ENCODE measurements at places on chromosomes 2 and 18.
A peak's percentile ranks its signal among the peaks of the same experiment; 100 is the strongest.

DNA sequence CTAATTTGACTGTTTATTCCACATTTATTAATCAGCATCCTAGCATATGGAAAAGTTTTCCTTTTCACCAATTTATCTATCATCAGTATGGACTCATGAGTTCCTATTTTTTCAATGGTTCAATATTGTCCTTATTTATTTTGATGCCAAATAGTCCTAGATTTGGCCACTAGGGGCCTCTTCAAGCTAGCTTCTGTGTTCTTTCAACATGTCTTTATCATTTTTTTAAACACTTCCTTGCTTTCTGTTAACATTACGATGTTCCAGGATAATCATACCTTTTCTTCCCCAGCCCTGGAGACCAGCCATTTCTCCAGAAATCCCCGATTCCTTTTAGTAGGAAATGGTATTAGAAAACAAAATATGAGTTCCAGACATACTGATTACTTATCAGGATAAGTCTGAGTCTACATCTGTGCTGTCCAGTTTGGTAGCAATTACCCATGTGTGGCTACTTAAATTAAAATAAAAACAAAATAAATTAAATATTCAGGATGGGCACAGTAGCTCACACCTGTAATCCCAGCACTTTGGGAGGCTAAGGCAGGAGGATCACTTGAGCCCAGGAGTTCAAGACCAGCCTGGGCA lies 70.6 kb downstream of the RPE start:
- DNase-seq = no peak

DNA sequence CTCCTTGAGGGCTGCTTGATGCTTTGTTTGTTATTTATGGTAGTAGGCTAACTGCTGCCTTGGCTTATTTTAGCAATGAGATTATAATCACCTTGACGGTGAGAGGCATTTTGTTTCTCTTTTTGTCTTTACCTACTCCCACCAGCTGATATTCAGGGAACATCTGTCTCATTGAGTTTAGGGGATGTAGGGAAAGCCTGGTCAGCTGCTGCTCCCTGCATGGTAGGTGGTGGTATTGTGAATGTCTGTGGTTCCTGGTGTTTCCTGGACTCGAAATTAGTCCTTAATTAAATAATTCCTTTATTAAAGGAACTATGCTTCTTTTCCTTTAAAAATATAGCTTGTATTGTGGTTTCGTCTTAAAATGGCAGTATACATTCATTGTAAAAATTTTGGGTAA lies 77.8 kb downstream of the ADAM23 start:
- DNase-seq = no peak

DNA sequence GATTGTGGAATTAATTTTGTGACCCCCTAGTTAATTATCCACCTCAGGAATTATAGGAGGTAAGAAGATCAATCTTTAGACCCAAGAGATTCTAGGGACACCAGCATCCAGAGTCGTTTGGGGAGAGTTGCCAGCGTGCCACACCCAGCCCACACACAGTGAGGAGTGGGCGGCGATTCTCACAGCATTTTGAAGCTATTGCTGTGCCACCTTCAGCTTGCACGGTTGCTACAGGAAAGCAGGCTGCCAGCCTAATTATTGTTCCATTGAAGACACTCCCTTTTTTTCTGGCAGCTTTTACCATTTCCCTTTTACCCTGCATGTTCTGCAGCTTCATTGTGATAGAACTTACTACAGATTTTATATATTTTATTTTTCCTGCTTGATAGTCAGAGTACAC lies 13.1 kb upstream of the MYL12A start:
- peak; percentile 70 for DNase-seq

GRCh38 chr2:5706717-5707455 lies 14.7 kb downstream of the SOX11 start:
- DNase-seq = no peak

GRCh38 chr18:72233106-72233505 lies 311.0 kb downstream of the CBLN2 start:
- DNase-seq = no peak

DNA sequence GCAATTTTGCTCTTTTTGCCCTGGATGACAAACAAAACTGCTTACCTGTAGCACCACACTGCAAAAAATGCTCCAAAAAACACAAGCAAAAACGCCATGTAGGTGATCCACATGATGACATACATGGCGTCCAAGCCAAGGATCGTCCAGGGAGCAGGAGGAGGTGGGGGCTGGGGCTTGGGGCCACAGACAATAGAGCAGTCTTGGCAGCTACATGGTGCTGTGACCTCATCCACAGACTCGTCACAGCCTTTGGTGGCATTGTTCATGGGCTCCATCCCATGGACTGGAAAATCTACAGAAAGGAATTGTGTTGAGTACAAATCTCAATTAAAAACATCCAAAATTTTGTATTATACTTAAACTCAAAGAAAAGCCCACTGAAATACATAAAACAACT lies 26.1 kb downstream of the NPC1 start:
- DNase-seq = peak; percentile 57

DNA sequence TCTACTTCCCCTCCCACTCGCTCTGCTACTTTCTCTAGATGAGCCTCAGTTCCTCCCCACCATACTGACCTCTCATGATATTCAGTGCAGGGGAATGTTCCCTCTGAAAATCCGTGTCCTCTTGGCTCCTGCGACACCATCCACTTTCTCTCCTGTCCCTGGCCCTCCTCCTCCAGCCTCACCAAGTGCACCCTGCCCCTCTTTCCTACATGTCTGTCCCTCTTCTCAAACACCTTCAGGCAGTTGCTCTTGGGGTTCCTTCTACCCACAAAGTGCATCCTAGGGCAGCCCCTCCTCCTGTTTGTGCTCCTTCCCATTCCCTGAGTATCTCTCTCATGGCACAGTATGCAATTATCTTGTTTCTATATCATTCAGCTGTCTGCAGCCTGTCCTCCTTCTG lies 246.4 kb upstream of the RAB6C start:
- DNase-seq = no peak

DNA sequence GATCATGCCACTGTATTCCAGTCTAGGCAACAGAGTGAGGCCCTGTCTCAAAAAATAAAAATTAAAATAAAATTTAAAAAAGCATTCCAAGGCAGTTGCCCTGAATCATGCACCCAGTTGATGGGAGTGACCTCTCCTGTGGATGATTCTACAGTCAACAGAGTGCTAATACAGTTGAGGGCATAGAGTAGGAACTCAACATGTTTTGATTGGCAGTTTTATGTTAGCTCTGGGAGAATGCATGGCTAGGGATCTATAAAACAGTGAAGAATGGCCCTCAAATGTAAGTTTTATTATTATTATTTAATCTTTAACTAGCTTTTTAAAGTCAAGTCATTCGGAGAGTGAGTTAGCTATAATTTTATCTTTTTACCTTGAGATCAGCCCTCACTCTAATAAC lies 228.5 kb upstream of the ITGA4 start:
- no peak for DNase-seq

DNA sequence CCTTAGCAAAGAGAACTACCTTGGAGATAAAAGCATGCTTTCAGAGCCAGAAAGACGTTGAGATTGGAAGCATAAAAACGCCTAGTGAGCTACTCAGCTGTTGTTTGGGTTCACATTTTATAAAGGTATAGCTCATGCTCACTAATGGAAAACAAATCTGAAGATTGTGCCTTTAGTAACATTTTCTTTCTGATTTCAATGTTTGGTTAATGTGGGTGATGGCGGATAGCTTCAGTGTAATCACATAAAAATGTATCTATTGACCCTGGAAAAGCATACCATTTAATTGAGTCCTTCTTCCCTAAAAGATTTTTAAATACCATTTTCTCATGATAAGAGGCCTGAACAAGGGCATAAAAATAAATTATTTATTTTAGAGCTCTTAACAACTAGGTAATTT lies 73.4 kb downstream of the DTNA start:
- no peak for DNase-seq

DNA sequence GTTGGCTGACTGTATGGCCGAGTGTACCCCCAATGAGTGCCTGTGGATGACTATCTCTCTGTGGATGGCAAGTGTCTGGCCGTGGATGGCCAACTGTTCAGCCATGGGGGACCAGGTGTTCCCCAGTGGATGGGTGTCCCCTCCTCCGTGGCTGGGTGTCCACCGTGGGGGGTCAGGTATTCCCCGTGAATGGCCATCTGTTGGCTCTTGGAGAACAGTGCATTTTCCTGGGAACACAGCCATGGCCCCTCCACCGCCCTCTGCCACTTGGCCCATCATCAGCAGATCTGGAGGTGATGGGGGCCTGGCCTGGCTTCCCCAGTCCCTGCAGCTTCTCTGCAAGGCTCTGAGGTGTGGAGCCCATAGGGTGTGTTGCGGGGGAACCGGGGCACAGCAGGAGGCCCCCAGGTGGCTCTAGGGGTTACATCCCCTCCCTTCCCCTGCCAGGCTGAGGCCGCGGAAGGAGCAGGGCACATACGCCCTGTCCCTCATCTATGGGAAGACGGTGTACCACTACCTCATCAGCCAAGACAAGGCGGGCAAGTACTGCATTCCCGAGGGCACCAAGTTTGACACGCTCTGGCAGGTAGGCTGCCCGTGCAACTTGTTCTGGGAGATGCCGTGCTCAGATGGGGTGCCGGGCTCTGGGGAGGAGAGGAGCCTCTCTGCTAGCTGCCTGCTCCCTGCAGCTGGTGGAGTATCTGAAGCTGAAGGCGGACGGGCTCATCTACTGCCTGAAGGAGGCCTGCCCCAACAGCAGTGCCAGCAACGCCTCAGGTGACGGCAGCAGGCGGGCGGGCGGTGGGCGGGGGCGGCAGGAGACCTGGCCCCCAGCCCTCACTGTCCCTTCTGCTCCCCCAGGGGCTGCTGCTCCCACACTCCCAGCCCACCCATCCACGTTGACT lies 19.3 kb downstream of the ZAP70 start:
- no peak for DNase-seq

DNA sequence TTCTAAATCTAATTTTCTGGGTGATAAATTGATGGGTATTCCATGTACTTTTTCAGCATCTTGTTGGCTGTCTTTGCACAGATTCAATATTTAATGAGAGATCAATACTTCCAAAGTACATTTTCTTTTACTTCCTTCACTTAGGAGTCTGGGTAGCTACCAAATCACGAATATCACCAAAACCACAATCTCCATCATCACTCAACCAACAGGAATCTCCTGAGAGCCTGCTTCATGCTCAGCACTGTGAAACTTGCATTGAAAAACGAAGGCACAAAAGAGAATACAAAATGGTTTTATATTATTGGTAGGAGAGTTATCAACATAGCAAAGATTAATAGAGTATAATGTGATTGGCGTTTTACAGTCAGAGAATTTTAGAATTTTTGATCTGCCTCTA lies 261.5 kb upstream of the DSEL start:
- no peak for DNase-seq

GRCh38 chr2:16890081-16890480 lies 224.4 kb upstream of the CYRIA start:
- DNase-seq = no peak

DNA sequence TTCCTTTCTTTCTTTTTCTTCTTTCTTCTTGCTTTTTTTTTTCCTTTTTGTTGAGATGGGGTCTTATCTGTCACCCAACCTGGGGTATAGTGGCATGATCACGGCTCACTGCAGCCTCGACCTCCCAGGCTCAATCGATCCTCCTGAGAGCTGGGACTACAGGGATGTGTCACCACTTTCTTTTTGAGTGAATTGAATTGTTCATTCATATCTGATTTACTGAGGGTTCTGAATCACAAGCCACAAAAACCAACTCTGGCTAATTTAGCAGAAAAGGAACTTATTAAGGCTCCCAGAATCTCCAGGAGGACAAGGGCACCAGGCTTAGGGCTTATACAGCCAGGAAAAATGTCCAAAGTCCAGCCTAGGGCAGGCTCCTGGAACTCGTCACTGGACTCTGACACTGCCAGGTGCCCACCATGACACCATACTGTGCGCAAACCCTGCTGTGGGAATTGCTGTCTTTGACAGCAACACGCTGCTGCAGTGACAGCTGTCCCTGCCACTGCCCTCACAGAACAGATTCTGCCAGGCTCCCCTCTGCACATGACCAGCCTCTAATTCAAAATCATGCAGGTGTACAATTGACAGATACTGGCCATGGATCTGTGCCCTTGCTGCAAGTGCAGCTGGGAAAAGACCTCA lies 42.9 kb upstream of the EML6 start:
- DNase-seq = no peak

DNA sequence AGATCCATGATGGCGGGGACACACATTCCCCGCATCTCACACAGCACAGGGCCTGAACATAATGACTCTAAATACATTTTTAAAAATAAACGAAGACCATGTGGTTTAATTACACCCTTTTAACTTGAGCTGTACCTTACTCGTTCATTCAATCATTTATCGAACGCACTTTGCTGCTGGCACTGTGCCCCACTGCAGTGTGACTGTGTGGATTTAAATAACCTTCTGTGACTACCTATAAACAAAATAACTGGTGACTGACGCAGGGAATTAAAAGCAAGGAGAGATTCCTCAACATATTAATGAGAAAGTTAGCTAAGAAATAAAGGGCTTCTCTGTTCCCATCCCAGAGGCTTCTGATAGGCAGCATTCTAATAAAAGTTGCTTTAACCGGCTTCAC lies 10.9 kb upstream of the FZD7 start:
- DNase-seq = no peak

GRCh38 chr2:221001381-221001801 lies 570.7 kb downstream of the EPHA4 start:
- DNase-seq = no peak

DNA sequence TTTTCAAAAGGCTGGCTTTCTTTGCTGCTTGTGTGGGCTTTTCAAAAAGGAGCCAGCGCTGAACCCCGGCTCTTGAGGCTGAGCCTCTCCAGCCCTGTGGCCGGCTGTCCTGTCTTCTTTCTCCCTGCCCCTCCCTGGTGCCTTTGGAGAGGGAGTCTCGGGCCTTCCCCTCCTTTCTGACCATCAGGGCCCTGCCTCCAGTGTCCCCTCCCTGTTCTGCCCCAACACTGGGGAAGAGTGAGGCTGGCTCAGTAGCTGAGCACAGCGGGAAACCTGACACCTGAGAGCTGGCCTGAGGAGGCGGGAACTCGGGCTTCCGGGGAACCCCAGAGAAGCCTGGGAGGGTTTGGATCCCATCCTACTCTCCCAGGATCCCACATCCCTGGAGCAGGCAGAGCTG lies 232.1 kb downstream of the LOXHD1 start:
- no peak for DNase-seq

DNA sequence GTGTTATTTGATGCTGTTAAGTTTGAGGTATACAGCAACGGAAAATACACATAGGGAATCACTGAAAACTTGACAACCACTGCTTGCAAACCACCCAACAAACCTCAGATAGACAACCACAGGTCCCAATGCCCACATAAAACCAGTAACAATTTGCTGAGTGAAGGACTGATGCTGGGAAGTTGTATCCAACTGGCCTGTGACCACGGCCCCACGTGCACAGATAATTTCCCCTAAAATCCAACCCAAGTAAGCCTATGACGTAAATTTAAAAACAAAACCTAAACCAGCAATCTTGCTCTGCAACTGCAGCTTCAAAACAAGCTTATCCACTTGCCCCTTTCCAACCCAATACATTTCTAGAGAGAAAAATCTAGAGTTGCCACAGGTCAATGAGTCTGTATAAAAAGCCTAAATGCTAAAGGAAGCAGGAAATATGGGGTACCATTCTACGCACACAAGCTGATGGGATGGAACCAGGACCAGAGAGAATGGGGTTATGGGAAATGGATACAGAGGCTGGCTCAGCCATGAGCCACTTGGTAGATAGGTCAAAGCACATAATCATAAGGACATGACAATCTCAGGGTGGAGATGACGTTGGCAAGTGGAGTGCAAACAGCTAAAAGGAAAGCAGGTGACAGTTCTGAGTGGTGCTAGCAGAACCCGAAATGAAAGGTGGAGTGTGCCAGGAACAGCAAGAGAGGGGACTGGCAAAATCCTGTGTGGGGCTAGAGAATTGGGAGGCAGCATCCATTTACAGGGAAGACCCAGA lies 27.8 kb upstream of the CREB1 start:
- DNase-seq = no peak
